ENCODE measurements at places on chromosomes 2 and 18.
A peak's percentile ranks its signal among the peaks of the same experiment; 100 is the strongest.

- DNase-seq: no peak
These were observed 8.7 kb downstream of the TTC39C start for GRCh38 chr18:24023185-24023814.

DNA sequence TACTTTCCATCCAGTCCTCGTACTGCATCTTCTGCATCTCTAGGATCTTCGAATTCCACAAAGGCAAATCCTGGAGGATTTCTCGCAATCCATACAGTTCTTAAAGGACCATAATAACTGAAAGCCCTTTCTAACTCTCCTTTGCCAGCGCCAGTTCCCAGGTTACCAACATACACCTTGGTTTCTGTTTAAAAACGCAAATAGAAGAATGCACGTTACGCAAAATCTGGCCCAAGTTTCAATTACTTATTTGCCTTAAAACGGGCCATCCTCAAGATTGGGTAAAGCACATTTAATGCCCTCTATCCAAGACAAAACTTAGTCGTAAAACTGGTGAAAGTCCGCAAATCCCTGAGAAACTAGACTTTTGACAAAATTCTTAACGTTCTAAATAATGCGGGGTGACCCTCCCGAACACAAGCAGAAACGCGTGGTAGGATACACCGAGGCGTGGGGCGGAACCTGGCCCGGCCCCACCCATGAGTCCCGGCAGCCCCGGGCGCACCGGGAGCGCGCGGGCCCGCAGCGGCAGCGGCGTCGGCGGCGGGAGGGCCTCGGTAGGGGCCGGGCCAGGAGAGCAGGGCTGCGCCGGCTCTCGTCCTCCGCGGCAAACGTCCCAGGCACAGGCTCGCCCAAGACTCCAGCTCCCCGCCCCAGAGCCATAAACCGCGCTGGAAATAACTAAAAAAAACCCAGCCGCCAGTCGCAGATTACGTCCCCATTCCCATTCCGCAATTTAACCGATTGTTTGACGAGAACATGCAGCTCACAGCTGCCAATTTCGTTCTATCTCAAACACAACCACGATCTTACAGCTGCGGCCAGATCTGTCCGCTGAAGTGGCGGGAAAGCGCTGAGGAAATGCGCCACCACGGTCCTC, 910 bp downstream of the SRSF7 start:
- peak; percentile 10 for DNase-seq

DNA sequence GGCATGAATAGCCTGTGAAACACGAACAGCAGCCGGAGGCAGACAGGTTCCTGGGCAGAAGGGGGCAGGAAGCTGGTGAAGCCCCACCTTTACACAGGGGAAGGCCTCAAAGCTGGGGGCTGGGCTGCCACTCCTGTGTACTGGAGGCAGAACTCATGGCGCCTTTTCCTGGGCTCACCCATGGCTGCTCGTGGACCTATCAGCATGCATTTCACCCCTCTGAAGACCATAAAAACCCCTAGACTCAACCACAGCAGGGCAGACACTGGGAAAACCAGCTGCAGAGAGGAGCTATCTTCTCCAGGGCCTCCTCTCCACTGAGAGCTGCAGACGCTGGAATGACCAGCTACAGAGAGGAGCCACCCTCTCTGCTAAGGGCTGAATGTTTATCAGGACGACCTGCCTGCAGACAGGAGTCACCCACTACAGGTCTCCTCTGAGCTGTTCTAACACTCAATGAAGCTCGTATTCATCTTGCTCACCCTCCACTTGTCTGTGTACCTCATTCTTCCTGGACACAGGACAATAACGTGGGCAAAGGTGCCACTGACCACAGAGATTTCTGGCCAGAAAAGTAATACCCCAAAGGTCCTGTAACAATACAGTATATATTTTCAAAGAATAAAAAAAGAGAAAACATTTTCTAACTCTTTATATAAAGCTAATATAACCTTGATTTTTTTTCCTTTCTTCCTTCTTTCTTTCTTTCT, 18.9 kb upstream of the CCDC88A start:
- DNase-seq: no peak

DNA sequence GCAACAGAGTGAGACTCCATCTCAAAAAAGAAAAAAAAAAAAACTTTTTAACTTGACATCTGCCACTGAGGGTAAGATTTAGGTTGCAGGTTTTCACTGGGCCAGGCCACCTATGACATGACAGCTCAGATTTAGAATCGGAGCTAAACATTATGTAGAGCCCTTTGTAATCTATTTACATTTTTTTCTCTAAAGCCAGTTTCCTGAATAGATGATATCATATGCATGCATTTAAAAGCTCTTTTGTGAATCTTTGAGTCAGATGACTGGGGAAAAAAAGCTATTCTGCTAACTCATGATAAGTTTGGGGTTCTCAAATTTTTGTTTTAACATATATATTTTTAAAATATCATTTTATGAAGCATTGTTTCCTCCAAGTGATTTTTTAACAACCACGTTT, 21.3 kb downstream of the PRKAG3 start:
- no peak for DNase-seq

DNA sequence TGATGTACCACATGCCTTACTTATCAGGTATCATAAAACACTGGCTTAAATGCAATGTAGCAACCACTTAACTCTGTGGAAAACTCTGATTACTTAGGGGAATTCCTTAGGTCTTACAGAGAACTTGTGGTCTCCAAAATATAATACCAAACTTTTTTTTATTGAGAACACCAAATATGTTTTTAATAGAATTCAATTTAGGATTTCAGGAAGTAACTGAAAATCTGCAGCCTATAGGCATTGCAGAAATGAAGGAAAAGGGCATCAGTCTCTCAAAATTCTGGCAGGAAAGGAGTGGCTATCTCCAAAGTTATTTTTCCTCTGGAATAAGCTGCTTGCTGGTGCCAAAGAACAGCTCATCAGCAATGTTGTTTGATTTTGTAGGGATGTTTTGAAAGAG, 105.3 kb upstream of the UGP2 start:
- no peak for DNase-seq

- DNase-seq: no peak
These were observed 50.4 kb downstream of the CCDC102B start for GRCh38 chr18:68848242-68848641.

DNA sequence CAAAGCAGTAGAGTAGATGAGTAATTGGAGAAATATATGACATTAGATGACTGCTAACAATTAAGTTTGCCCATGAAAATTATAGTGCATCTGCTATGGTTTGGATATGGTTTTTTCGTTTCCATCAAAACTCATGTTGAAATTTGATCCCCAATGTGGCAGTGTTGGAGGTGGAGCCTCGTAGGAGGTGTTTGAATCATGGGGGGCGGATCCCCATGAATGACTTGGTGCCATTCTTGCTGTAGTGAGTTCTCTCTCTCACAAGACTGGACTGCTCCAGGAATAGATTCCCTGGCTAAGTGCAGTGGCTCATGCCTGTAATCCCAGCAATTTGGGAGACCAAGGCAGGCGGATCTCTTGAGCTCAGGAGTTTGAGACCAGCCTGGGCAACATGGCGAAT, 9.7 kb upstream of the CUL3 start:
- DNase-seq: no peak

GRCh38 chr2:196750977-196751631, 48.4 kb downstream of the GTF3C3 start:
- peak; percentile 14 for DNase-seq

DNA sequence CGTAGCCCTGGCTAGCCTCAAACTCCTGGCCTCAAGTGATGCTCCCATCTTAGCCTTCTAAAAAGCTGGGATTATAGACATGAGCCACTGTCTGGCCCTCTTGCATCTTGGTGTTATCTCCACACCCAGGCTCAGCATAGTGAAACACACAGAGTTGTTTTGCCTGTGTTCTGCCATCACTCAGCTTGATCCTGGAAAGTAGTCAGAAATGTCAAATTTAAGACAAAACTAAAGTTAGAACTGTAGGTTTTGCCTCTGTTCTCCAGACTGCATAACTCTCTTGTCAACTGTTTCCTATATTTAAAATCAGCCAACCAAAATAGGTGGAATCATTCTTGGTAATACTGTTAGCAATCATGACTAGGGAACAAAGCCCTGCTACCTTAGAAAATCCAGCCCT, 72.1 kb upstream of the GULP1 start:
- DNase-seq: no peak

GRCh38 chr2:167626301-167626700, 621.1 kb downstream of the STK39 start:
- no peak for DNase-seq

DNA sequence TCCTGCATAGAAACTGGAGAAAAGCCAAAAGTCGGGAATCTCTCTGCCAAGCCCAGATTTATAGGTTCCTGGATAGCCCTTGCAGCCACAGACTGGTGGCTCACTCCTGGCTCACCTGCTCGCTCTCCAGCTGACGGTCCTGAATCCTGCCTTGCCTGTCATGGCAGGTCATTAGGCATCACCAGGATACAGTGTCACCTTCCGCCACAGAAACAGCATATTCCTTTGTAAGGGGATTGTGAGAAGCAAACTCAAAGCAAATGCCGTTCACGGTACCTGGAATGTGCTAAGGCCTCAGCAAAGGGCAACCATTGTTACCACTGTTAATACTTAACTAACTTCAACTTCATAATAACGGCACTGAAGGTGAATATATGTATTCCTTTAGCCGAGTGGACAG, 57.1 kb upstream of the GPR45 start:
- no peak for DNase-seq

DNA sequence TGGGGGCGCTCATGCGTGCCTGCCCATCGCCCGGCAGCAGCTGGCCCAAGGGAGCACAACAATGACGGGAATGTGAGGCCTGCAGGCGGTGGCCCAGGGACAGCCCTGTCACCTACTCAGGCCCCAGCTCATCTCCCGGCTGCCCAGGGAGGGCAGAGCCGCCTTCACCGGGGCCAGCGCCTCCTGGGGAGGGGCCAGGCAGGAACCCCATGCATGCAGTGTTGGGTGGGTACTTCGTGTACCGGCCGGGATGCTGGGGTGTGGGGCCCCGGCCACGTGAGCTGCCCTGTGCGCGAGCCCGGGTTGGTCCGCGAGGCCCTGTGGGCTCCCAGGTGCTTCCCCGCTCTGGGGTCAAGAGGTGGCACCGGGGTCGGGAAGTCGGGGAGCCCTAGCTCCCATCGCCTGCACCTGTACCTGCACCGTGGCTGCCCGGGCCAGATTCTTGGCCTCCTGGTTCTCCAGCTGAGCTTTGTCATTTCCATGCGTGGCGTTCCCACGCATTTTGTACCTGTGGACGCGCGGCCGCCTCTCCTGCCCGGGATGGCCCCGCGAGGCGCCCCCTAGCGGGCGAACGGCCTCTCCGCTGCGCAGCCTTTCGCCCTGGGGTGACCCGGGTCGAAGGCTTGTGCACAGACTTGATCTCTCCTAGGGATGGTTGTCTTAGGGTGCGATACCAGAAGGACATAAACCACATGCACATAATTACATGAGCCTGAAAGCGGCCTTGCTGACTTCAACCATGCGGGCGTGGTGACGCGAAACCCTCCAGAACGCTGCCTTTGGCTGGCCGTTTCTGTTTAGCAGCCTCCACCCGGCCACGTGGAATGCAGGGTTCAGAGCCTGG, 950 bp downstream of the KLHL30 start:
- DNase-seq: no peak

DNA sequence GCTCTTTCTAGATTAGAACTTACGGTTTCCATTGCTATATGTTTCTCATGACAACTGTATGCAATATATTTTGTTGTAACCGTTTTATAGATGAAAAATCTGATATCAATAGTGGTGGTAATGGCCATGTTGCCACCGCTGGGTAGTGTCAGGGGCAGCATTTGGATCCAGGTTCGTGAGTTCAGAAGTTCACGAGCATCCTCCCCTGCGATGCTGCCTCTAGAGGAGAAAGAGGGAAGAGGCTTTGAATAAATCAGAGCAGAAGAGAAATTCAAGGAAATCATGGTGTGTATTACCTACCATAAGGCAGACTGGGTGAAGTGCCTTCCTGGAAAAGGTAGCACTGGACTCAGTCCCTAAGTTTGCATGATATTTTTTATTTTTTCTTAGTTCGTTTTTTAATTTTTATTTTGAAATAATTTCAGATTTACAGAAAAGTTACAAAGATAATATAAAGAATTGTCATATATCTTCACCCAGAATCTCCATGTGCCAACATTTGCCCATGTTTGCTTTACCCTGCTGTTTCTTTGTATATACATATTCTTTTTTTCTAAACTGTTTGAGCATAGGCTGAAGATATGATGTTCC, 3.3 kb upstream of the ZBTB7C start:
- no peak for DNase-seq

DNA sequence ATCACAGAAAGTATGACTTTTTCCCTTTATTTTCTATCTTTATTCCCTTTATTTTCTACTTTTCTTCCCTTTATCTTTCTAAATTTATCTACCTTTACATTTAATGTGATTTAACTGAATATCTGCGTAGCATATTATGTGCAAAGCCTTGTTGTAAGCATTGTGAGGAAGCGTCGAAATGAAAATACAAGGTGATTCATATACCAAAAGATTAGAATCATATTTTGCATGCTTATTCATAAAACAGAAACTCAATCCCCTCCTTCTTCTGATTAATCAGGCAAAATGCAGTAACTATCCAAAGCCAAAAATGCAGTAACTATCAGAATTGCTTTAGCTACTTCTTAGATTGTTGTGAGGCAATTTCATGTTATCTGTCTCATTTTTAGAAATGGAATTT, 393.0 kb downstream of the CDH19 start:
- no peak for DNase-seq

GRCh38 chr2:237422309-237422708, 8.3 kb upstream of the COL6A3 start:
- no peak for DNase-seq

GRCh38 chr18:49691177-49691608, 122.1 kb downstream of the ACAA2 start:
- no peak for DNase-seq

- no peak for DNase-seq
These were observed 10.3 kb downstream of the KHK start for GRCh38 chr2:27096748-27097297.

DNA sequence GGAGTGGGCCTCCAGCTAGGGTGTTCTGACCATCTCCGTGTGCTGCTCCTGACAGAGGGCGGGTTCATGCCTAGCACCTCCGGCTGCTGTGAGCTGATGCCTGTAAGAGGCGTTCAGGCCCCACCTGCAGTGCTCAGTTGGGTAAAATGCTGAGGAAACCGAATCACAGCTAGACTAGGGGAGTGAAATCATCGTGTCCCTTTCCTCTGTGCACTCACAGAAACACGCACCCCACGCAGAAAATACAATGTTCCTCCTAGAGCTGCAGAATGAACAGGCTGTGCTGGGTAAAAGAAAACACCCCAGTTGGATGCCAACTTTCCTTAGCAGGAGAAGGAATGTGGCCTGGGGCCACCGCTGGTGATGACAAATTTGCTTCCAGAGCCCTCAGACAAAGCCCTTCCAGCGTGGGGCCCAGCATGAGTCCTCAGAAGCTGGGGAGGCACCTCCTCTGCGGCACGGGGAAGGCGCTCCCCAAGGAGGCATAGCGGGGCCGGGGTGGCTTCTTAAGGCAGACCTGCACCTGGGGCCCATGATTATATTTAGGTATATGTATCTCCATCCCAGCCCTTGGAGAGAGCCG, 16.3 kb upstream of the ARHGEF4 start:
- DNase-seq: no peak

GRCh38 chr2:160043265-160043664, 19.1 kb downstream of the PLA2R1 start:
- no peak for DNase-seq

GRCh38 chr18:59420244-59420643, 61.2 kb upstream of the LMAN1 start:
- no peak for DNase-seq

Data from stimulated activated CD8-positive, alpha-beta memory T cell treated with anti-CD3 and anti-CD28 coated beads, Interleukin-7, amount 100 ng/mL, for 24 hours (primary cell).